PC-3 (cell line): ENCODE measurements at places on chromosomes 3 and 15. TPM values are rescaled to one million over a fixed set of nuclear protein-coding genes. Genes with fewer than 3 reads are reported as not detected.

- no peaks in the 10 kb centered on the region for H3K36me3 ChIP-seq
- H3K4me3 ChIP-seq: no peak overlapping the region
- H3K27ac ChIP-seq: no peak overlapping the region
- peaks cover 14% of the 10 kb centered on the region; the same call in 1 of the 2 replicates for H3K4me1 ChIP-seq
Measured at GRCh38 chr3:153960458-153961074, 160.6 kb upstream of the ARHGEF26 start.

DNA sequence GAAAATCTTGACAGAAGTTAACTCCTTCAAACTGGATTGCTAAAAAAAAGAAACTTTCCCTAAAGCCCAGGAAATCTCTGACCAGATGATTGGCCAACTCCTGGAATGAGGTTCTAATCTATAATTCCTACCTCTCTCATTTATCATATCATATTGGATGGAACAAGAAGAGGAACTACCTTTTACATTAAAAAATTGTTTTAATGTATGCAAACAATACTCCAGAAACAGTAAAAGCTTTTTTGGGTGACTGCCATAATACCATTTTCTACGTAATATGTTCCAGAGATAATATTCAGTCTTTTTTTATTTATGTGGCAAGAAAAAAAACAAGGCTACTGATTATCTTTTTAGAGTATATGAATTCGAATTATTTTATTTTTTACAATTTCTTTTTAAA, 204.4 kb downstream of the TUSC7 start:
- H3K36me3 ChIP-seq: no peaks in the 10 kb centered on the region
- H3K27me3 ChIP-seq: no peaks in the 10 kb centered on the region
- H3K4me1 ChIP-seq: no peaks in the 10 kb centered on the region
- no peak for DNase-seq

Gene P2RY1
- total RNA-seq: 0.29 and 0.81 TPM in 2 replicates

Gene LMAN1L
- not detected in 2 replicates for total RNA-seq
